ENCODE measurements at places on chromosomes 5 and 9. TPM values are rescaled to one million over a fixed set of nuclear protein-coding genes. Genes with fewer than 3 reads are reported as not detected.

Gene SLCO4C1
- polyA plus RNA-seq: not detected

Gene CA9
- polyA plus RNA-seq: 0.21 TPM

Gene DNAH5
- polyA plus RNA-seq: 0.23 TPM

Gene GABRB2
- polyA plus RNA-seq: not detected

Gene ITGA2
- 11.2 TPM for polyA plus RNA-seq

Gene CNTLN
- 2.8 TPM for polyA plus RNA-seq

- no peaks in the 10 kb centered on the region for H3K27me3 ChIP-seq
- no peak for DNase-seq
- no peak overlapping the region for H3K4me3 ChIP-seq
- H3K36me3 ChIP-seq: no peaks in the 10 kb centered on the region
Measured at GRCh38 chr9:12403721-12404120, 289.5 kb upstream of the TYRP1 start.

- no peaks in the 10 kb centered on the region for H3K36me3 ChIP-seq
- no peak overlapping the region for H3K27ac ChIP-seq
- no peaks in the 10 kb centered on the region for H3K4me1 ChIP-seq
- no peaks in the 10 kb centered on the region for H3K27me3 ChIP-seq
- DNase-seq: no peak
- H3K4me3 ChIP-seq: no peak overlapping the region
Measured at GRCh38 chr9:98563988-98564387, 144.7 kb downstream of the GABBR2 start.

- no peak overlapping the region for H3K4me3 ChIP-seq
- no peak overlapping the region for H3K27ac ChIP-seq
- no peaks in the 10 kb centered on the region for H3K27me3 ChIP-seq
Measured at GRCh38 chr5:139592289-139592688, 31.1 kb downstream of the UBE2D2 start.

DNA sequence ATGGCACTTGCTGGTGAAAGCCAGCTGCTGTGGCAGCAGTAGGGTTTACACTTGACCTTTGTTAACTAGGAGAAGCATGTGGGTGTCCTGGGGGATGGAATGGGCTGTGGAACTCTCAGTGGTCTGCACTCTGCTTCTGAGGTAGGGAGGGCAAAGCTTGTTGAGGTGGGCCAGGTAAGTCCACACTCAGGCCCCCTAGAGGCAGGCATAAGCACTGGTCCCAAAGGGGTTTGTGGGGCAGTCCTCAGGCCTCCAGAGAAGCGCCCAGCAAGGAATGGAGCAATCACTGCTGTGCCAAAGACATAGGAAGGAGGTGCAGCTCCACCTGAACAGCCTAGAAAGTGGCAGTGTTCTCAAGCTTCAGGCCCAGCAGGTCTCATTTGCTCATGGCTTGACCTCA, 34.7 kb downstream of the INSL4 start:
- H3K36me3 ChIP-seq: no peaks in the 10 kb centered on the region
- DNase-seq: no peak
- no peaks in the 10 kb centered on the region for H3K27me3 ChIP-seq
- H3K4me1 ChIP-seq: peaks cover 24% of the 10 kb centered on the region
- no peak overlapping the region for H3K4me3 ChIP-seq

DNA sequence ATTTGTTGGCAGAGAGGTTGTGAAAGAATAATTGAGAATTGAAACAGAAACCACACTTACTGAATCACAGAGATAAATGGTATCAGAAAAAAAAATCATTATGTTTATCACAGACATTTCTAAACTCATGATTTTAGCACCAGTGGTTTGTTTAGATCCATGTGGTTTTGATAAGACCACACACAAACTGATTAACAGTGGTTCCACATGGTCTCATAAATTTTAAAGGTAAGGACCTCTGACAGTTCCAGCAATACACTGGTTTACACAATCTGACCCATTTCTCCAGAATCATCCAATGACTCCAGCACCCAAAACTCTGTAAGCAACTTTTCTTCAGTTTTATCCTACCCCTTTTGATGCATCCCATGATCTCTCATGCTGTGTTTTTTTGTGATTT, 261.2 kb downstream of the ANXA1 start:
- H3K27ac ChIP-seq: no peak overlapping the region
- H3K36me3 ChIP-seq: no peaks in the 10 kb centered on the region

GRCh38 chr5:137332296-137332695, 166.8 kb downstream of the SPOCK1 start:
- no peak overlapping the region for H3K27ac ChIP-seq
- no peak for DNase-seq
- no peaks in the 10 kb centered on the region for H3K27me3 ChIP-seq
- H3K4me3 ChIP-seq: no peak overlapping the region
- peaks cover 2% of the 10 kb centered on the region for H3K4me1 ChIP-seq
- no peaks in the 10 kb centered on the region for H3K36me3 ChIP-seq

DNA sequence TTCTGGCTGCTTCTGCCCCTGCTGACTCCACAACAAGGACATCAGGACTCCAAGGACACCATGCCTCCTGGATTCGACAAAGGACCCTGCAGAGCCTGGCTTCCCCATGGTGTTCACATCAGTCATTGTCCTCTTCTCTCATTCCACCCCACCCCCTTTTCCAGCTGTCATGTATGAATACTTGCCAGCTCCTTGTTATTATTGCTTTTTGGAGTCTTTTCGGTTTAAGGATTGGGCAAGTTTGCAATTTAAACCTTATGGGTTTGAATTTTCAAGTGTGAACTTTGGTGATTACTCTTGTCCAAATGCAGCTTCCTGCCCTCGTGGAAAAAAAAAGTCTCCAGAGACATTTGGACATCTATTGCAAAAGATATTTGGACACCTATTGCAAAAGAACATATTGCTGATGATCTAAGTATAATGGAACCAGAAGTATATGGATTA, 14.2 kb upstream of the LVRN start:
- no peak overlapping the region for H3K4me3 ChIP-seq
- peaks cover 2% of the 10 kb centered on the region for H3K27me3 ChIP-seq
- no peak overlapping the region for H3K27ac ChIP-seq
- H3K36me3 ChIP-seq: no peaks in the 10 kb centered on the region
- no peak for DNase-seq

DNA sequence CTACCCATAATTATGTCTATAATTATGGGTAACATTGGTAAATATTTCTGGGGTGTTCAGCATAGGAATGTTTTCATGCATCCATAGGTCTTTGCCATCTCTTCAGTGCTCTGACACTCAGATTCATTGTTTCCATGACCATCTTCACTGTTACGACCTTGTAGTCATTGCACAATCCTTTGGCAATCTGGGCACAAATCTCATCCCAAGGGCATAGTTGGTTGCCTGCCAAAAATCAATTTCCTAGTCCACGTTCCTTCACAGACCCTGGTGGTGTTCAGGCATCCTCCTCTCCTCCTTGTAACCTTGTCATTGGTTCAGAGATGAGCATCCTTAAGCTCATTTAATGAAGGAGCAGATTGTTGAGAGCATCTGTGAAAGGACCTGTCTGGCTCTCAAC, 1400.7 kb downstream of the CDH12 start:
- no peaks in the 10 kb centered on the region for H3K27me3 ChIP-seq
- no peak overlapping the region for H3K4me3 ChIP-seq
- no peaks in the 10 kb centered on the region for H3K4me1 ChIP-seq
- H3K27ac ChIP-seq: no peak overlapping the region
- DNase-seq: no peak
- H3K36me3 ChIP-seq: no peaks in the 10 kb centered on the region

DNA sequence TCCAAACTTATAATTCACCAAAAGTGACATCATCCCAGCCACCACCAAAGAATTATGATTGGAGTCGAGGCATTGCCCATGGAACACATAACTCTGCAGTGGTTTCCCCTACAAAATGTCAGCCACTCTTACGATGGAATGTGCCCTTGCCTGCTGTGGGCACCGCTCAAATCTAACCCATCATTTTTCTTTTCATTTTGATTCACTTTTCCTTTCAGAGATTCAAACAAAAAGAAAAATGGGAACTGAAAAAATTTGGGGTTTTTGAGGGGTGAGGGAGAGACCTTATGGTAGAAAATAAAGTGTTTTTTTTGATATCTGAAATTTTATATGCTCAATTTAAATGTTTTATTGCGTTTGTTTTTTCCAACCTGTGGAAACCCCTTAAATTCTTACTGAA, 28.1 kb downstream of the SMARCA2 start:
- peaks cover 15% of the 10 kb centered on the region for H3K36me3 ChIP-seq
- H3K4me3 ChIP-seq: no peak overlapping the region
- DNase-seq: no peak
- H3K4me1 ChIP-seq: no peaks in the 10 kb centered on the region
- no peaks in the 10 kb centered on the region for H3K27me3 ChIP-seq

DNA sequence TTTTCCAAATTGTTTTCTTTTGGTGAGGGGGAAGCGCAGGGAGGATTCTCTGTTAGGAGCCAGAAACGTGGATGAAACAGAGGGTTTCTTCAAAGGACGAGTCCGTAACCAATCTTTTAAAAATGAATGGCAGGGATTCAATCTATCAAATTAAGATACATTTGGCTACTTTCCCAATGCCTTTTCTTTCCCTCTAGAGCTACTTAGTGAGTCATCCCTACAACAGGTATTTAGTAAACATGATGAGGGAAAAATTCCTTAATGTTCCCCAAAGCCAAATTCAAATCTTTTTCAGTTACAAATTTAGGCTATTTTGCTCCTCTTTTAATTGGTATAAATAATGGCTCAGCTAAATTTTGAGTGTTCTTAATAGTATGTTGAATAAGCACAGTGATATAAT, 366.4 kb upstream of the RIOK2 start:
- H3K27ac ChIP-seq: no peak overlapping the region
- peaks cover 27% of the 10 kb centered on the region for H3K4me1 ChIP-seq
- no peak overlapping the region for H3K4me3 ChIP-seq
- no peaks in the 10 kb centered on the region for H3K27me3 ChIP-seq

- DNase-seq: no peak
- H3K27me3 ChIP-seq: no peaks in the 10 kb centered on the region
- no peaks in the 10 kb centered on the region for H3K4me1 ChIP-seq
- H3K4me3 ChIP-seq: no peak overlapping the region
- H3K36me3 ChIP-seq: peaks cover 4% of the 10 kb centered on the region
Measured at GRCh38 chr5:32352685-32353084, 39.9 kb upstream of the MTMR12 start.

DNA sequence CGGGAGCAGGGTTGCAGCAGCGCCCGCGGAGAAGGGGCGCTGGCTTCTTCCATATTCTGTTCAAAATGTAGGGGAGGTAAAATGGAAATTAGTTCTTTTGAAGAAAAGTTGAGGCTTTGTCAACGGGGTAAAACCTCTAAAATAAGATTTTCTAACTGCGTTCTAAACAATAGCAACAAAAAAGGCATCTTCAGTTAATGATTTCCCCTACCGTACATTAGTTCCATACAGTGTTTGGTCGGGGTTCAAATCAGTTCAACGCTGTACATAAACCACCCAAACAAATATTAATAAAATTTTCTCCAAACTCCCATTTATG, 343 bp upstream of the FANCC start:
- H3K27ac ChIP-seq: peak overlapping the region; percentile 98
- H3K36me3 ChIP-seq: no peaks in the 10 kb centered on the region
- H3K27me3 ChIP-seq: no peaks in the 10 kb centered on the region
- peak overlapping the region; percentile 88 for H3K4me3 ChIP-seq
- peaks cover 14% of the 10 kb centered on the region for H3K4me1 ChIP-seq

DNA sequence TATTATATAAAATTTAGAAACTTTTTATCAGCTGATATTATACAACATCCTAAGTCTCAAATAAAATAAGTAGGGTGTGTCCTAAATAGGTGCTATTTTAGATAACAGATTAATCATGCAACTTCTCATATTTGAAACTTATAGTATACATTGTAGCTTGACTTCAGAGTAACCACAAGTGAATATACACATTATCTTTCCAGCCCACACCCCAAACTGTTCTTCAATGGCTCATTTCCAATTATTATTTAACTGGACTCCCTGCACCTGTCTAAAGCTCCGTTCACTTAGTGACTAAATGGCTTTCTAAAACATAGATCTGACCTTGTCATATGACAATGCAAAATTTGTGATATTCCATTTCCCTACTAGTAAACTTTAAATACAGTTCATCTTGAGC, 490.9 kb upstream of the RGMB start:
- no peak overlapping the region for H3K27ac ChIP-seq
- H3K27me3 ChIP-seq: no peaks in the 10 kb centered on the region
- no peak overlapping the region for H3K4me3 ChIP-seq
- no peaks in the 10 kb centered on the region for H3K36me3 ChIP-seq
- H3K4me1 ChIP-seq: no peaks in the 10 kb centered on the region

- peak overlapping the region; percentile 89 for H3K27ac ChIP-seq
- peak; percentile 64 for DNase-seq
- H3K27me3 ChIP-seq: no peaks in the 10 kb centered on the region
- H3K4me1 ChIP-seq: peaks cover 53% of the 10 kb centered on the region
- H3K4me3 ChIP-seq: no peak overlapping the region
Measured at GRCh38 chr5:61327760-61328753, 4.0 kb upstream of the ZSWIM6 start.

GRCh38 chr5:139765409-139766217, 30.0 kb upstream of the PSD2 start:
- no peaks in the 10 kb centered on the region for H3K36me3 ChIP-seq
- peak overlapping the region; percentile 37 for H3K4me3 ChIP-seq
- DNase-seq: peak; percentile 76
- H3K27ac ChIP-seq: no peak overlapping the region

DNA sequence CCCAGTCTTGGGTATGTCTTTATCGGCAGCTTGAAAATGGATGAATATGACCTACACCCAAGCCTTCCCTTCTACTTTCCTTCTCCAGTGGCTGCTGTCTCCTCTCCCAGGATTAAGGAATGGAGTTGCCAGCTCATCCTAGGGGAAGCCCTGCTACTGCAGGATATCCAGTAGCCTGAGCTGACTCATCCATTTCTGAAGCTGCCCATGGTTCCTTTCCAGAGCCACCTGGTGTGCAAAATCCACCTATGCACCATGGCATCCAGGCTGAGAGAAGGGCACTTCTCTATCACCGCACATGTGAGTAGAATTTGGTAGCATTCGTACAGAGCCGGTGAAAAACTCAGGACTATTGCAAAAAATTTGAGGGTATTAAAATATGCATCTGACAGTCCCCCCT, 290.8 kb downstream of the YTHDC2 start:
- H3K4me3 ChIP-seq: no peak overlapping the region
- H3K27ac ChIP-seq: no peak overlapping the region
- no peak for DNase-seq
- H3K4me1 ChIP-seq: peaks cover 14% of the 10 kb centered on the region
- no peaks in the 10 kb centered on the region for H3K36me3 ChIP-seq

GRCh38 chr5:122385808-122386207, 73.8 kb downstream of the SNCAIP start:
- H3K27ac ChIP-seq: no peak overlapping the region
- no peaks in the 10 kb centered on the region for H3K27me3 ChIP-seq
- no peaks in the 10 kb centered on the region for H3K36me3 ChIP-seq
- H3K4me3 ChIP-seq: no peak overlapping the region

DNA sequence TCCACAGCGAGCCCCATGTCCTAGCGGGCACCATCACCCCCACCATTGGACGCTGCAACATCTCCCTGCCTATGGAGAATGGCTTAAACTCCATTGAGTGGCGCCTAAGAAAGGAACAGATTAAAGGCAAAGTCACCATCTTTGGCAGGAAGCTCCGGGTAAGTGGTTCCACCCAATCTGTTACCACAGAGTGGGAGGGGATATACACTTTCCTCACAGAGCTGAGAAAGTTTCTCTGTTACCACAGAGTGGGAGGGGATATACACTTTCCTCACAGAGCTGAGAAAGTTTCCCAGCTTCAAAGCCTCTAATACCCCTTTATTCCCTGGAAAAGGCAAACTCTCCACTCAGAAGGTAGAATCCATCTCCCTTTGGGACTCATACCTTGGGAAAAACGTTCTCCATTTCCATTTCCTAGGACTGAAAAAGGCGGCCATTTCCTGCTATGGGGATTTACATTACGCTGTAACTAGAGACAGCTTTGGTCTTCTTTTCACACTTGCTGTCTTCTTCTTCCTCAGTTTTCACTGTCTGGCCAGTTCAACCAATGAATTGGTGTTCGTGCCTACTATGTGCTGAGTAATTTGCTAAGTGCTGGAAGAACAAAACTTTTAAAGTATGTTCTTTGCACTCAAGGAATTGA, 63.4 kb upstream of the WWC1 start:
- H3K27me3 ChIP-seq: no peaks in the 10 kb centered on the region
- no peak overlapping the region for H3K4me3 ChIP-seq
- DNase-seq: no peak
- no peaks in the 10 kb centered on the region for H3K36me3 ChIP-seq
- H3K27ac ChIP-seq: no peak overlapping the region

All from endothelial cell of umbilical vein (primary cell).